Left ventricle myocardium superior (tissue), 1 donor: ENCODE measurements at places on chromosomes 7 and 10.

- DNase-seq = no peak
These were observed 101.4 kb upstream of the PDLIM1 start for GRCh38 chr10:95392217-95392584.

DNA sequence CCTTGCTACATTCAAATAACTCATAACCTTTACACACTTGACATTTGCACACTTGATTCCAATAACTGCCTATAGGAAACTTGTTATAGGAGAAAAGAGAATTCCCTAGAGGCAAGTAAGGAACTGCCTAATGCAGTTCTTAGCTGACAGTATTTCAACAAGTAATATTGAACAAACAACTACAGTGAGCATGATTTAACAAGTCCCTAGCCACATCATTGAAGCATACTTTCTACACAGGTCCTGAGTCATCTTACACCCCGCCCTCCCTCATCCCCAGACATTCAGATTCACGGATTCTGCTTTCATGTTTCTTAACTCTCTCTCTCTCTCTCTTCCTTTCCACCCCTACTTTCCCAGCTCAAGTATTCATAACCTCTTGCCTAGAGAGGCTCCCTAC, 153.5 kb downstream of the LSM5 start:
- DNase-seq = no peak

DNA sequence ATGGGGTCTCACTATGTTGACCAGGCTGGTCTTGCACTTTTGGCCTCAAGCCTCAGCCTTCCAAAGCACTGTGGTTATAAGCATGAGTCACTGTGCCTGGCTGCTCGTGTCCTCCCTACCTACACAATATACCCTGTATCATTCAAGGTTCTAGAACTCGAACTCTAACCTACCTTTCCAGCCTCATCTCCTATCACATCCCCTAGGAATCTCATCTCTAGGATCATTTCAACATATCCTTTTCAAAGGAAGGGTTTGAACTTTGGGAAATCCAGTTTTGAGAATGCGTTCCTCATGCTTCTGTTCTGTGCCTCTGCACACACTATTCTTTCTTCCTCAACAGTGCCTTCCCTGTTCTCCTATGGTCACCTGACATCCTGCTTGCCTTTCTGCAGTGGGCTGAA, 87.8 kb upstream of the RHEB start:
- DNase-seq = no peak

DNA sequence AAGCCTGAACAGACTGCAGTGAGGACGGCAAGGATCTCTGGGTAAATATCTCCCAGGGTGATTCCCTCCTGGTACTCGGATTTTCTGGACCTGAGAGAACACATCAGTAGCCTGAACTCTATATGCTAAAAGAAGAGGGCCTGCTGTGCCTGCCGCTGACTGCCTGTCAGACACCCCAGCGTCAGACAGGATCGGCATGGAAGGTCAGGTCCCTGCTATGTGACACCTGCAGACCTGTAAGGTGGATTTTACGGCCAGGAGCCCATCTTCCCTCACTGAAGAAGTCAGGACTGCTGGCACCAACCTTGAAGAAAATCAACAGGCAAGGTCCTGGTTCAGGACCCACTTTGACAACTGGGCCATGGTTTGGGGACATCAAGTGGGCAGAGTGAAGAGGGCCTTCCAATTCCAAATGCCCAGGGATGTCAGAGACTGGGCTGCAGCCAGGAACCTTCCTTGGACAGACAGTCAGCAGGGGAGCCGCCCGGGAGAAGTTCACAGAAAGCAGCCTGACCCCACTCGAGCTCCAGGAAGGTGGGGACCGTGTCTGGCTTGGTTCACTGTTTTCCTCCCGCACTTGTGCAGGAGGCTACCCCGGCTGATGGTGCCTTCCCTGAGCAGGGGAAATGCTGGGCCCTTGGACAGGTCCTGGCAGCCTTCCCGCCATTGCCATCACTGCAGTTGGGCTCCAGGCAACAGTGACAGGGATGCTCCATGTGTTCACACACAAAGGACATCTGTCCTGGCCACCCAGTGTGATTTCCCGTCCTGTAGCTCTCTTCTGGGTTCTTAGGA, 91.8 kb upstream of the LANCL2 start:
- DNase-seq = no peak

DNA sequence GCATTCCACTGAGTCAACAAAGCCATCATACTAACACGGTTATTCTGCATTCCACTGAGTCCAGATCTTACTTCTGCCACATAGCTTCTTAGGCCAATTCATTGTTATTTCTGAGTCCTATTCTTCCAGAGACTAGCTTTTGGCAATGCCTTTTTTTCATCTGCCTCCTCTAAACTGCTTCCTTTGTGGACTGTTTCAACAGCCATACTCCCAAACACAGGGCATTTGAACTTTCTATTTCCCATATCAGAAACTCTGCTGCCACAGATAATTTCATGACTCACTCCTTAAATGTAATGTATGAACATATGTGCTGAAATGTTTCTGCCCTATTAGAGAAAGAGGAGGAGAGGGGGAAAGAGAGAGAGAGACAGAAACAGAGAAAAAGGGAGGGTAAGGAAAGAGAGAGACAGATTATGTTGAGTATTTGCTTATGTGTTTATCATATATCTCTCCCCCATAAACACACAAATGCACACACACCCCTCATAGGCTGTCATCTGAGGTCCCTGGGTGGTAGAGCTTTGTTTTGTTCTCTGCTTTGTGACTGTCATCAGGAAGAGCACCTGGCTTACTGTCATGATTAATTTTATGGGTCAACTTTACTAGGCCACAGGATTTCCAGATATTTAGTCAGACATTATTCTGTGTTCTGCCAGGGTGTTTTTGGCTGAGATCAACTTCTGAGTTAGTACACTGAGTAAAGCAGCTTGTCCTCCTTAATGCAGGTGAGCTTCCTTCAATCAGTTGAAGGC, 308.0 kb upstream of the KCND2 start:
- no peak for DNase-seq
